ENCODE measurements at places on chromosomes 6 and 20.

DNA sequence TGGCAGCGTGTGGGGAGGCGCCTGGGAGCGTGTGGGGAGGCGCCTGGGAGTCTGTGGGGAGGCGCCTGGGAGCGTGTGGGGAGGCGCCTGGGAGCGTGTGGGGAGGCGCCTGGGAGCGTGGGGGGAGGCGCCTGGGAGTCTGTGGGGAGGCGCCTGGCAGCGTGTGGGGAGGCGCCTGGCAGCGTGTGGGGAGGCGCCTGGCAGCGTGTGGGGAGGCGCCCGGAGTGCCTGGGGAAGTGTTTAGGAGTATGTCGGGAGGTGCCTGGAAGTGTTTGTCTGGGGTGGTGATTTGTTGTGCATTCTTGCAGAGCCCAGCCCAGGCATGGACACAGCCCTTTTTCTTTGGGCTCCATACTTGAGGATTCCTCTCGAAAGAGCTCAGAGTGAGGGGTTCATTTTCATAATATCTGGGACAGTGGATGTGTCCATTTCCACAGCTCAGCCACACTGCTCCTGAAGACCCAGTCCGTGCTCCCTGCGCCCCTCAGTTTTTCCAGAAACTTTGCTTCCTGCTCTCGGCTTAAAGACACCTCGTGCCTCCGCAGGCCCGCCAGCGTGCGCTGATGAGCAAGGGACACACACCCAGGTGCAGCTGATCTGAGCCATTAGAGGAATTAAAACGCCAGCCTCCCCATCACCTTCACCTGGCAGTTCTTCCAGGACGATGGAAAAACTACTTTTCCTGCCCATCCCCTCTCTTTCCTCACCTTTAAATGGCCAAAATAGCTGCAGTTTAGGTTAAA, 172.2 kb upstream of the THBS2 start:
- no peak for DNase-seq

DNA sequence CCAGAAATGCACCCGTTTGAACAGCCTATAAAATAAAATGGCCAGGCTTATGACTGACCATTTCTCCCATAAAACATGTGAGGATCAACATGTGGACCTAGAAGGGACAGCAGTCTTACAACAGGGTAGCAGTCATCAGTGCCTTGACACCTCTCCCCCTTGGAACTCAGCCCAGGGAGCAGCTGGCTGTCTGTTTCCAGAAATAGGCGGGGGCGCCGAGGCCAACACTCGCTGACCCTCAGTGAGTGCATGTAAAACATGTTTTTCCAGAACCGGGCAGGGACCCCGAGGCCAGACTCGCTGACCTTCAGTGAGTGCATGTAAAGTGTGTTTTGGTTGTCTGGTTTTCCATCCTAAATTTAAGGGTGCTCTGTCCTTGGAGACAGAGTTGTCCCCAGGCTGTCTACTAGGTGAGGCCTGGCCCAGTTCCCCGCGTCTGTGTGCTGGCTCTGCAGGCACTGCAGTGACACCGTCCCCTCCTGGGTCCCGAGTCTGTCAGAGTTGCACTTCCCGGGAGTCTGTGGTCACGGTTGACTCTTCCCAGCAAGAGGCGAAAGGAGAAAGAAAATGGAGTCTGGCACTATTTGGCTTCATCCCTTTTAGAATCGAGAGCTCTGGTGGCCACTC, 19.8 kb upstream of the ADRM1 start:
- DNase-seq = no peak

GRCh38 chr6:21539621-21540100, 53.9 kb upstream of the SOX4 start:
- DNase-seq = no peak

DNA sequence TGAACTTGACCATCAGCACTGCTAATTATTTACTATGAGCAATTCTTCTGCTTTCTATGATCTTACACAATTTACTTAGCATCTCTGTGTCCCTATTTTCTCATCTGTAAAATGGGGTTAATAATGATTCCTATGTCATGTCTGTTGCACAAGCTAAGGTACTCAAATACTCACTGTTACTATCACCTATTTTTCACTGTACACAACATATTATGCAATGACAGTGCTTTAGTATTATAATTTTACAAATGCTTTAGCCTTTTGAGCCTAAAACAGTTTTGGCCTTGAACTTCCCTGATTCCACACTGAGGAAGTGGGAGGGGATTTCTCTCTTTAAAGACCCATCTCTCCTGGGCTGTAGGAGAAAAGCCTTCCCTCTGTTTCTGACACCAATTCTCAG, 36.9 kb upstream of the THEMIS start:
- DNase-seq = no peak

GRCh38 chr6:6872459-6873344, 235.1 kb upstream of the RREB1 start:
- no peak for DNase-seq

DNA sequence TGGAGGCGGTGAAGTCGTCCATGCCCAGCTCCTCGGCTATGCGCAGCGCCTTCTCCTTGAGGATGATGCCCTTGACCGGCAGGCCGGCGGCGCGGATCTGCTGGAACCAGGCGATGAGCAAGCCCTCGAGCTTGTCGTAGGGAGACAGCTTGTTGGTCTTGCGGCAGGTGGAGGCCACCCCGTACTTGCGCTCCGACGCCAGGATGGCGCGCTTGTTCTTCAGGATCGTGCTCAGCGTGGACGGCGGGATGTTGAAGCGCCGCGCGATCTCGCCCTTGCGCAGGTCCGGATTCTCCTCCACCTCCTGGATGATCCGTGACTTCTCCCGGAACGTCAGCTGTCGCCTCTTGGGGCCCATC, 435 bp downstream of the CENPB start:
- DNase-seq = peak; percentile 29

GRCh38 chr6:35296931-35297600, 552 bp upstream of the DEF6 start:
- no peak for DNase-seq
